ENCODE measurements at places on chromosomes 1 and 21. TPM values are rescaled to one million over a fixed set of nuclear protein-coding genes. Genes with fewer than 3 reads are reported as not detected.

GRCh38 chr1:41851589-41851988 lies 67.1 kb downstream of the HIVEP3 start:
- H3K4me1 ChIP-seq, result peaks cover 18% of the 10 kb centered on the region
- no peaks in the 10 kb centered on the region for H3K27me3 ChIP-seq
- H3K27ac ChIP-seq, result 0 out of 2 replicates have a peak overlapping the region, but pooled peaks have one; percentile 9
- no peaks in the 10 kb centered on the region for H3K36me3 ChIP-seq

- H3K36me3 ChIP-seq, result peaks cover 26% of the 10 kb centered on the region
- peaks cover 45% of the 10 kb centered on the region for H3K4me1 ChIP-seq
- peak overlapping the region; percentile 98 for H3K4me3 ChIP-seq
- no peaks in the 10 kb centered on the region for H3K27me3 ChIP-seq
These were observed 3.7 kb upstream of the CCN1 start for GRCh38 chr1:85576642-85577418.

GRCh38 chr1:207405814-207406213 lies 48.3 kb upstream of the CR2 start:
- no peak overlapping the region for H3K27ac ChIP-seq
- peaks cover 8% of the 10 kb centered on the region for H3K4me1 ChIP-seq
- no peak overlapping the region for H3K4me3 ChIP-seq

DNA sequence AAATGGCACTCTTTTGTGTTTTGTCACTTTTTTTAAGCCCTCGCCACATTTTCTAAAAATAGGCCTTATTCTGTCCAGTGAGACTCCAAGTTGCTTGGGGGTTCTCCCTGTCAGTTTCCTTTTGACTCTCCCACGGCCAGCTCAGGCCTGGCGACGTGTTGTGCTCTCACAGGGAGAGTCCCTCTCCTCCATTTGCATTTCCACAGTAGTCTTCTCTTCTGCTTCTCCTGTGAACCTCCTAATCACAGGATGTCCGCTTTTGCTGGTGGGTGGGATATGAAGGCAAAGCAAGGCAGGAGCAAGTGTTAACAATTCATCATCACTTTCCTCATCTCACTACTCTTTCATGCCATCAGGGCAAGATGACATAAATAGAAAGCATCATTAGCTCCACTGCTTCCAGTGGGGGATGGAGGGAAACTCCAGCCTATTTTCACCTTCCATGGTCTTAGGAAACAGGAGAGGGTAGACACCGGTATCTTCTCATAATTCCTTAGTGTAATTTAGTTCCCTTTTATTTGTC lies 99.8 kb downstream of the INTS7 start:
- no peak overlapping the region for H3K27ac ChIP-seq
- no peak for DNase-seq
- H3K4me1 ChIP-seq, result no peaks in the 10 kb centered on the region
- H3K36me3 ChIP-seq, result no peaks in the 10 kb centered on the region

DNA sequence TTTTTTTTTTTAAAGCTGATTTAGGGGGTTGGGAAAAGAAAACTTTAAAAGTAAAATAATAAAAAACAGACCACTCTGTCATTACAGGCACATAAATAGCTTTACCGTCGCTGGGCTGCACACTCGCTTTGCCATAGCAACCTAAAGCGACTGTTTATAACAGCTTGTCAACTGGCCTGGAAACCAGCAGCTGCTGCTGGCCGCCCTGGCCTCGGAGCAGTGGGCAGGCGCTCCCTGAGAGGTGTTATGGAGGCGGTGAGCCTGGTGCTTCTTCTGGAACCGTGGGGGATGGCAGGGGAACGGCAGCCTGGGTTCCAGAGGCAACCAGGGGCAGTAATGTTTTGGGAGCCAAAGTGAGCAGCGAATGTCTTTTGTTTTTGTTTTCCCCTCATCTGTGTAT lies 45.7 kb downstream of the ATP2B4 start:
- peak overlapping the region; percentile 77 for H3K27ac ChIP-seq
- H3K4me1 ChIP-seq, result peaks cover 72% of the 10 kb centered on the region
- no peaks in the 10 kb centered on the region for H3K27me3 ChIP-seq
- no peaks in the 10 kb centered on the region for H3K36me3 ChIP-seq
- peak; percentile 79 for DNase-seq

DNA sequence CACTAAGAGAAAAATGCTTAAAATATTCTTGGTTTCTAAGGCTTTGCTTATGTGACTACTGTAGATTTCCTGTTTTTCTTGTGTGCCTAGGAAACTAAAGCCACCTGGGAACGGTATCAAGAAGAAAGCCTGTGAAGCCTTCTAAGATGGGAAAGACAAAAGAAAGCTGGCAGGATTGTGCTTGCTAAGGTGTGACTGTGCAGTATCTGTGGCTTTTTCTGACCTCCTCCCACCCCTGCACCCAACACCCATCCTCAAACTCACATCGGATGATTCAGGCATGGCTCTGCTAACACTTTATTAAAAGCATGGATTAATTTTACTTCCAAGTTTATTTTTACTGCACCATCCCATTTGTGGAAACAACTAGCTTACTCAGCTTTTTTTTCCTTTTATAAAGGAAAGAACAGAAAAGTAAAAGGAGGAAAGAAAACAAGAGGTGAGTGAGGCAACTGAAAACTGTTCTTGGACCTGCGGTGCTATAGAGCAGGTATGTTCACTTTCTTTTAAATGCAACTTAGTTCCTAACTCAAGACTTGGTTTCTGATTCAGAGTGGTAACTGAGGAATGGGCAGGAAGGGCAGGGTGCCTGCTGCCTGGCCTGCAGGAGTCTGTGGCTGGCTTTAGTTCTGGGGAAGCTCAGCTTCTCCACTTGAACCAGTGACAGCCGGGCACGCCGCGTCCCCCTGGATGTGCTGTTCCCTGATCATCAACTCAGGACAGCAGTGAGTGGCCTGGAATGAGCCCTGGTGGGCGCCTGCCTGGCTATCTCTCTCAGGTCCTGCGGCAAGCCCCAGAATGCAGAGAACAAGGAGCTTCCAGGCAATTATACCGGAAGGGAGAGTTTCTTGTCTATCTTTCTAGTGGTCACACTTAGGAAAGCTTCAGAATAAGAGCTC lies at the start of gene GBP6:
Gene GBP6, plus strand, starts transcription at position 422 of the 899 bp plus-strand sequence. CDS start 4,493 bp downstream, outside the sequence.
- DNase-seq, result peak; percentile 4
- no peaks in the 10 kb centered on the region for H3K4me1 ChIP-seq
- no peak within 1 kb of the TSS for H3K27ac ChIP-seq
- no peaks in the 10 kb centered on the region for H3K36me3 ChIP-seq
- no peaks in the 10 kb centered on the region for H3K27me3 ChIP-seq
- no peak within 1 kb of the TSS for H3K4me3 ChIP-seq

DNA sequence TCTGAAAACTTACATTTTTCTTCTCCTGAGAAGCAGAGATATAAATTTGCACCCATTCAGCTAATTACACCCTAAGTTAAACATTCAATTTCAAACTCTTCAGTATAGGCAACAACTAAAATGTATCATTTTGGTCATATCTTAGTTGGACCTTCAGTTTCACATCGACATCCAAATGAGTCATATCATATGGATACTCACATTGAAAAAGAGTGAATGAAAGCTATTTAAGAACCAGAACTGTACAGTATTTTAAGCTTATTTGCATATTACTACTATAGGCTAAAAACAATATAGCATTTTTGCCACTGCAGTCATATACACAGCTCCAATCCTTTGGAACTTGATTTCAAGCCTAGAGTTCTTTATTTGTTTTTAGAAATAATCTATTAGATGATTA lies 33.6 kb downstream of the USP25 start:
- H3K4me3 ChIP-seq, result no peak overlapping the region
- DNase-seq, result no peak
- no peaks in the 10 kb centered on the region for H3K36me3 ChIP-seq
- no peaks in the 10 kb centered on the region for H3K27me3 ChIP-seq

DNA sequence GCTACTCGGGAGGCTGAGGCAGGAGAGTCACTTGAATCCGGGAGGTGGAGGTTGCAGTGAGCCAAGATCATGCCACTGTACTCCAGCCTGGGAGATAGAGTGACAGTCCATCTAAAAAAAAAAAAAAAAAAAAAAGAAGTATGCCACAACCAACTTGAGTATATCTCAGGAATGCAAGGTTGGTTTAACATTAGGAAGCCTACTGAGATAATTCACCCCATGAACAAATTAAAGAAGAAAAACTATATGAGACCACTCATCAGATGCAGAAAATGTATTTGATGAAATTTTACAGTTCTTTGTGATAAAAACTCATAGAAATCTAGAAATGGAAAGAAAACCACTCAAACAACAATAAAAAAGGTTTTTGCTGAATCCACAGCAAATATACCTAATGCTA lies 373.8 kb downstream of the LMO4 start:
- no peak overlapping the region for H3K27ac ChIP-seq
- DNase-seq, result peak; percentile 39
- H3K27me3 ChIP-seq, result no peaks in the 10 kb centered on the region
- peaks cover 17% of the 10 kb centered on the region for H3K4me1 ChIP-seq
- H3K36me3 ChIP-seq, result no peaks in the 10 kb centered on the region

- H3K27me3 ChIP-seq, result no peaks in the 10 kb centered on the region
- H3K4me1 ChIP-seq, result no peaks in the 10 kb centered on the region
- H3K27ac ChIP-seq, result no peak within 1 kb of the TSS
- H3K4me3 ChIP-seq, result no peak within 1 kb of the TSS
These were observed at the start of gene CYP4B1 for GRCh38 chr1:46798810-46799209. TSS of gene CYP4B1 (plus strand) at chr1:46799046. CDS start at chr1:46799082, 36 bp downstream.

GRCh38 chr1:1421147-1421906 lies at the start of gene ANKRD65:
TSS of gene ANKRD65 (minus strand) at chr1:1421276. CDS start at chr1:1421005, 271 bp downstream.
- H3K27me3 ChIP-seq, result no peaks in the 10 kb centered on the region
- H3K4me3 ChIP-seq, result no peak within 1 kb of the TSS
- no peaks in the 10 kb centered on the region for H3K36me3 ChIP-seq
- H3K4me1 ChIP-seq, result no peaks in the 10 kb centered on the region

- H3K36me3 ChIP-seq, result no peaks in the 10 kb centered on the region
- peak overlapping the region; percentile 3 for H3K4me3 ChIP-seq
- peak overlapping the region; percentile 77 for H3K27ac ChIP-seq
- H3K27me3 ChIP-seq, result no peaks in the 10 kb centered on the region
These were observed 31.0 kb upstream of the SOX13 start for GRCh38 chr1:204041803-204042505.

DNA sequence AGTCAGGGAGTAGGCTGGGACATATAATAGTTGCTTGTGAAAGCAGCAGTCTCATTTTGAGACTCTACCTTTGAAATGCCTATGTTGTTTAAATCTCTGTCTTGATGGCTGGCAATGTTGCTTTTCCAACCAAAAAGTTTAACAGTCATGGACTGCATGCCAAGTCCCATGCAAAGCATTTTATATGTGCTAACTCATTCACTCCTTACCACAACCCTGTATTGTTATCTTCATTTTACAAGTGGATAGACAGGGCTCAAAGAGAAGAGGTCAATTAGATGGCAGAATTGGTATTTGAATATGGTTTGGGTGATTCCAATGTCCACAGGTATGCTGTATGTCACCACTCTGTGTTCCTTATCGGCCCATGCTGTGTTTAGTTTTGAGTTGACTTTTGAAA lies 331.4 kb upstream of the USP24 start:
- no peak overlapping the region for H3K27ac ChIP-seq
- no peaks in the 10 kb centered on the region for H3K27me3 ChIP-seq
- H3K4me1 ChIP-seq, result peaks cover 10% of the 10 kb centered on the region
- H3K4me3 ChIP-seq, result no peak overlapping the region
- DNase-seq, result no peak
- no peaks in the 10 kb centered on the region for H3K36me3 ChIP-seq

- H3K27ac ChIP-seq, result no peak overlapping the region
- no peak overlapping the region for H3K4me3 ChIP-seq
- no peaks in the 10 kb centered on the region for H3K27me3 ChIP-seq
- peaks cover 6% of the 10 kb centered on the region for H3K4me1 ChIP-seq
- no peaks in the 10 kb centered on the region for H3K36me3 ChIP-seq
- peak; percentile 51 for DNase-seq
These were observed 67.6 kb downstream of the RASAL2 start for GRCh38 chr1:178161516-178161915.

- H3K27me3 ChIP-seq, result peaks cover 7% of the 10 kb centered on the region
- H3K27ac ChIP-seq, result no peak overlapping the region
- no peaks in the 10 kb centered on the region for H3K36me3 ChIP-seq
- no peak for DNase-seq
These were observed 159.0 kb upstream of the GALNT2 start for GRCh38 chr1:229907884-229908638.

DNA sequence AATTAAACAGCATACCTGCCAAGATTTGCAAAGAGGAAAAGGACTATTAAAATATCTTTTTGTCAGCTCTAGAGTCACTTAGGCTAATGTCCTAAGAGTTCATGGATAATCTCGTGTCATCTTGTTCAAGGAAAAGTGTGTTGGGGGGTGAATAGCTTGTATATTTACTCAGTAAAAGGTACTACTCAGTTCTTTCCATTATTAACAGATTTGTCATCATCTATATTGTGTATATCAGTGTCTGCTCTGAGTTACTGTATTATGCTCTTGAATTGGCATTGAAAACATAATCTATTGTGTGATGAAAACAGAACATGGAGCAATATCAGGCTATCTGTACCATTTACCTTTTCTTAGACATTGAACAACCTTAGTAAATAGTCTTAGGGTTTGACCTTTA lies 41.9 kb downstream of the SMG7 start:
- peaks cover 18% of the 10 kb centered on the region for H3K4me1 ChIP-seq
- DNase-seq, result peak; percentile 5
- H3K27ac ChIP-seq, result peak overlapping the region; percentile 83
- peaks cover 20% of the 10 kb centered on the region for H3K36me3 ChIP-seq
- H3K4me3 ChIP-seq, result no peak overlapping the region
- H3K27me3 ChIP-seq, result no peaks in the 10 kb centered on the region

GRCh38 chr1:51973587-51974474 lies 16.7 kb downstream of the RAB3B start:
- peaks cover 43% of the 10 kb centered on the region for H3K4me1 ChIP-seq
- H3K27ac ChIP-seq, result peak overlapping the region; percentile 19
- no peaks in the 10 kb centered on the region for H3K27me3 ChIP-seq
- DNase-seq, result peak; percentile 35
- no peak overlapping the region for H3K4me3 ChIP-seq

DNA sequence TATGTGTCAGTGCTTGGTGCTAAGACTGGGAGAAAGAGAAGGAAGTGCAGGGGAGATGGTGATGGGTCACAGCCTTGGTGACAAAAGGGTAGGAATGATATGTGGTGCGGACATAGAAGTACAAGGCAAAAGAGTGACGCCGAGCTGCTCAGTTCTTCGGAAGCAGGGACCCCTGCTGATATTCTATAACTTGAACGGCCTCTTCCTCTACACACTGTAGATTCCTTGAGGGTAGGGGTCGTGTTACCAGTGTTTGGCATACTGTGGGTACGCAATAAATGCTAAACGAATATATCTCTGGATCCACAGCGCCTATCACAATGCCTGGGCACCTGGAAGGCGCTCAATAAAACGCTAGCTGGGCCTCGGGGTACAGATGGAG lies 488 bp downstream of the DBT start:
- H3K36me3 ChIP-seq, result no peaks in the 10 kb centered on the region
- peak overlapping the region; percentile 64 for H3K27ac ChIP-seq
- peak overlapping the region; percentile 93 for H3K4me3 ChIP-seq
- H3K4me1 ChIP-seq, result peaks cover 7% of the 10 kb centered on the region
- no peaks in the 10 kb centered on the region for H3K27me3 ChIP-seq
- DNase-seq, result peak; percentile 35

The SLC44A5 gene
- total RNA-seq, result not detected

The KISS1 gene
- total RNA-seq, result not detected

The SPRR2F gene
- total RNA-seq, result not detected

The THEM5 gene
- not detected for total RNA-seq

The FCN3 gene
- not detected for total RNA-seq

The TCHHL1 gene
- not detected for total RNA-seq

The ATP13A2 gene
- total RNA-seq, result 44.6 TPM

The ASCL5 gene
- not detected for total RNA-seq
